Foreskin fibroblast (primary cell): ENCODE measurements at places on chromosomes 12 and 14.

- no peak for DNase-seq
Measured at GRCh38 chr14:56341766-56342493, 223.7 kb downstream of the PELI2 start.

GRCh38 chr14:100730581-100730980, 3.9 kb downstream of the DLK1 start:
- DNase-seq, result no peak

DNA sequence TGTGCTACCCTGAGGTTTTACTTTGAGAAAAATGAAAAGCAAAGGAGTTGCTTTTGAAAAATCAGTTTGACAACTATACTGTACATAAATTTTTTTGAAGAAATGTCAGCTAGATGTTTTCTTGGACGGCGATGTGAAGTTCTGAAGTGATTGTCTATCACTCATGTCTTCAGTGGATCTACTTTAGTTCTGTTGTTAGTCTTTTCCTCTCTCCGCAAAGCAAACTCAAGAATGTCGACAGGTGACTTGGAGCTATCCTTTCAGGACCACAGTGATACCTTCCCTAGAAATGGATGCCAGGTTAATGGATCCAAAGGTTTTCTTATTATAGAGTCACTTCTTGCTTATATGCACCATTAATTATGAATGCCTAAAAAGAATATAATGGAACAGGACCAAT, 1.2 kb downstream of the PTPRO start:
- no peak for DNase-seq

GRCh38 chr14:53956427-53957201, at the start of gene BMP4:
Gene BMP4 (minus strand): TSS chr14:53956825. CDS start chr14:53952222, 4,603 bp downstream.
- DNase-seq, result peak; percentile 56

GRCh38 chr14:74583689-74584434, 28.2 kb downstream of the LTBP2 start:
- peak; percentile 66 for DNase-seq

DNA sequence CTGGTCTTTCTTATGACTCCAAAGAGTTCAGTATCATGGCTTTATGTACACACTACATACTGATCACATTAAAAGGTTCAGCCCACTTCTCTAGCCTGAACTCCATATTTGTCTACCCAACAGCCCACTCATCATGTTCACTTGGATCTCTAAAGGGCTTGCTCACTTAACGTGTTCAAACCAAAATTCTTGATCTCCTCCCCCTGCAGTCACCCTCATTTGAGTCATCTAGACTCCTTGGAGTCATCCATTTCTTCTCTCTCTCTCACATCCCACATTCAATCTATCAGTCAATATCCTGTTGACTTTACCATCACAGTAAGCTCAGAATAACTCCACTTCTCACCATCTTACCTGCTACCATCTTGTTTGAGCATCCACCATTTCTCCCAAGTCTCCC, 148.4 kb upstream of the ARID2 start:
- no peak for DNase-seq

- DNase-seq, result peak; percentile 84
Measured at GRCh38 chr12:95204141-95204866, 13.0 kb downstream of the FGD6 start.

DNA sequence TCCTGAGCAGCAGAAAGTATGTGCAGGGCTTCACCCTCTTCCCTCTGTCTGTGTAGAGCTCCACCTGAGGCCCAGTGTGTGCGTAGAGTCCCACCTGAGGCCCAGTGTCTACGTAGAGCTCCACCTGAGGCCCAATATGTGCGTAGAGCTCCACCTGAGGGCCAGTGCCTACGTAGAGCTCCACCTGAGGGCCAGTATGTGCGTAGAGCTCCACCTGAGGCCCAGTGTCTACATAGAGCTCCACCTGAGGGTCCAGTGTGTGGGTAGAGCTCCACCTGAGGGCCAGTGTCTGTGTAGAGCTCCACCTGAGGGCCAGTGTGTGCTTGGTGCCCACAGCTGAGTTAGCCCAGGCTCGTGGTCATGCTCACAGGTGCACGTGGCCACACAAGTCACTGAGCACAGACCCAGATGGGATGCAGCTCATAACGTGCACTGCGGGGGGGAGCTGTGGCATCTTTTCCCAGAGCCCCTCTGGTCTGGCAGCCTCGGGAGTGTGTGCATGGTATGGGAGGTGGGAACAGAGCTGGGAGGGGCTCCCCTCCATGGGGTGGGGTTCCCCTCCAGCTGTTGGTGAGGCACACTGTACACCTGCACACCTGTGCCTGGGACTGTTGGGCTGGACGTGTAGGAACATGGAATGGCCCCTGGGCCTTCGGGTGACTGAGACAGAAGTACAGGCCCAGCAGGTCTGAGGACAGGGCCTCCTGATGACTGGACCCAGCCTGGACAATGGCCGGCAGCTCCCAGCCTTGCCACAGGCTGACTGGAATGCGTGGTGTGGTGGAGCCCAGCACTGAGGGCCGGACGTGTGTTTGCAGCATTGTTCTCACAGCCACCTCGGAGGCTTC, 20.1 kb downstream of the PACS2 start:
- no peak for DNase-seq

DNA sequence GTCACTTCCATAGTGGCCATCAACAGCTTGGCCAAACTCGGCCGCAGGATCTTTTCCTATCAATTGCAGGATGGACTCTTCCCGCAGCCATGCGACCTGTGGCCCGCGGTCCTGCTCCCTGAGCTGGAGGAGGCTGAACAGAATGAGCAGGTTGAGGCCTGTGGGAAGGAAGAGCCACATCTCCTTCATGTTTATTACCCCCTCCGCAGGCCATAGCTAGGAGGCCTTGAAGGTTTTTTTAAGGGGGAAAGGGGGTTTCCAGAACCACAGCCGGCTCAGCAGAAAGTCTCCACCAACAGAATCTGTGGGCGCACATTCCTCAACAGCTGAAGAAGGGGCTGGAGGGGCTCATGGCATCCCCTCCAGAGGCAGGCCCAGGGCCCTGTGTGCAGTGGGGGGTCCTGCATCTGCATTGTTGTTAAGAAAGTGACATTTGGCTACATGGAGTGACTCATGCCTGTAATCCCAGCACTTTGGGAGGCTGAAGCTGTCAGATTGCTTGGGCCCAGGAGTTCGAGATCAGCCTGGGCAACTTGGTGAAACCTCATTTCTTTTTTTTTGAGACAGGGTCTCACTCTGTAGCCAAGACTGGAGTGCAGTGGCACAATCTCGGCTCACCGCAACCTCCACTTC, 25.2 kb upstream of the PPP1R13B start:
- DNase-seq, result no peak

DNA sequence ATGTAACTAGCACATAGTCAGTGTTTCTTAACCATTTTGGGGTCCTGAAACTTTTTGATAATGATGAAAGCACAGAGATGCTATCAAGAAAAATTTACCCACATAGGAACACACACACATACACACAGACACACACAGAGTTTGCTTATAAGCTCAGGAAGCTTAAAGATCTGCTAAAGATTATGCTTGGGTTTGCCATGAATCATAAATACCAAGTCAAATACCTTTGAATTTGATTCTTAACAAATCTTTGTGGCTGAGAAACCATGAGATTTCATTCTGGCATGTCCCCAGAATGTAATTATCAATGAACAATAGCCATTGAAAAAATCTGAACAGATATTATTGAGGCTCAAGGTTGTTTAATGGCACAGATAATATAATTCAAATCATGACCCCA, 89.2 kb downstream of the NTS start:
- no peak for DNase-seq

DNA sequence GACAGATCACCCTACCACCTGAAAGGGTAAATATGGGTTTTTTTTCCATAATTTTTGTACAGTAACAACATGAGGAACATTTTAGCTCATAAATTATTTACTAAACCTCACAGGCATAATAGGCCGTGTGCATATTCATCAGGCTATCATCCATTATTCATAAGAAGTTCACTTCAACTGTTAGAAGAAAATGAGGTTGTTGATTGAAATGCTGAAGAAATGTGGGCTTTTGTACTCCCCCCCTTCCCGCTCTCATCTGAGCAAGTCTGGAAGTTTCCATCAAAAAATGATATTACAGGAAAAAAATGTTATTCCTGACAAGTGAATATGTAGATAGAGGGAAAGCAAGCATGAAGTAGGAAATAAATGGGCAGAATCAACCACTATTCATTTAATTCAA, 7.9 kb upstream of the POU6F1 start:
- DNase-seq, result no peak

DNA sequence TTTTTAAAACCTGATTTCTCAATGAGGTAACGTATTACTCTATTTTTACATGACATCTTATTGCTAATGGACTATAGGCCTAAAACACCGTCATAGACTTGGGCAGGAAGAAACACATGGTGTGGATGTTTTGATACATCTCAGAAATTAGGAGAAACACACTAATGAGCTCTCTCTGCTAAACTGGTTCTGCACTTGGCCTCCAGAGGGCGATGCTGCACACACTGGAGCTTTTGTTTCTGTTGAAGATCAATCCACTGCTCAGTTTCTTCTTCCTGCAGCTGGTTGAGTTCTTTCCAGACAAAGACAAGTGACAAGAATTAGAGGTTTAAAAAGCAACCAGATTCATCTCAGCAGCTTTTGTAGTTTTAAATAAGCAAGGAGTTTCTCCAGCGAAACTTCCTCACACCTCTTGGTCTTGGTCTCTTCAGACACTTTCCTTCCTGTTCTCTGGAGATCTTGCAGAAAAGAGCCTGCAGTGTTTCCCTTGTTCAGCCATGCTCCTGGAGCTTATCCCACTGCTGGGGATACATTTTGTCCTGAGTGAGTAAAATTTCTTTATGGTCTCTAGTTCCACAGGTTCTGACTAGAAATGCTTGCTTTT, 178.5 kb upstream of the OR4E1 start:
- DNase-seq, result no peak

DNA sequence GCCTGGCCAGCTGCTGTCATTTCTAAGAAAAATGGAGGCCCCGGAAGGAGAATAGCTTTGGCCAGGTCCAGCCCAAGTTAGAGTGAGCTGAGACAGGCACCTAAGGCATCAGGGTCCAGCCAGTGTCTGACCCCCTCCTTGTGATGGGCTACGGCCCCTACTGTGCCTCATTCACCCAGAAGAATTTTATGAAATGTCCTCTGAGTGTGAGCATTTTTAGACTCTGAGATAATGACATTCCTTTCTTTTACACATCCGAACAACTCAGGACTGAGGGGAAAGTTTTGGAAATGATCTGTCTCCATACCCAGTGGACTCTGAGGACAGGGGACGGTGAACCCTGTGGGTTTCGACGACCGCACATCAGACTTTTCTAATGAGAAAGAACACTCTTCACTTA, 50.4 kb downstream of the SLC24A4 start:
- DNase-seq, result no peak

- peak; percentile 21 for DNase-seq
Measured at GRCh38 chr12:88266806-88267360, 124.8 kb downstream of the TMTC3 start.

DNA sequence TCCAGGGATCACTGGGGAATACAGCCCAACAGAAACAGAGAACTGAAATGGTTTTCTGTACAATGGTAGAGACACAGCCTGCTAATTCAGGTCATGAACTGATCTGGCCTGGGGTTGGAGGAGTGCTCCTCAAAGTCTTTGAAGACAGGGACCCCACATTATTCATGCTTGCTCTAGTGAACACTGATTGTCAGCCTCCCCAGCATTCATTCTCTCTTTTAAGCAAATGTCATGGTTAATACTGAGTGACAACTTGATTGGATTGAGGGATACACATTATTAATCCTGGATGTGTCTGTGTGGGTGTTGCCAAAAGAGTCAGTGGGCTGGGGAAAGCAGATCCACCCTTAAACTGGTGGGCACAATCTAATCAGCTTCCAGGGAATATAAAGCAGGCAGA, 288.4 kb upstream of the NOS1 start:
- no peak for DNase-seq

DNA sequence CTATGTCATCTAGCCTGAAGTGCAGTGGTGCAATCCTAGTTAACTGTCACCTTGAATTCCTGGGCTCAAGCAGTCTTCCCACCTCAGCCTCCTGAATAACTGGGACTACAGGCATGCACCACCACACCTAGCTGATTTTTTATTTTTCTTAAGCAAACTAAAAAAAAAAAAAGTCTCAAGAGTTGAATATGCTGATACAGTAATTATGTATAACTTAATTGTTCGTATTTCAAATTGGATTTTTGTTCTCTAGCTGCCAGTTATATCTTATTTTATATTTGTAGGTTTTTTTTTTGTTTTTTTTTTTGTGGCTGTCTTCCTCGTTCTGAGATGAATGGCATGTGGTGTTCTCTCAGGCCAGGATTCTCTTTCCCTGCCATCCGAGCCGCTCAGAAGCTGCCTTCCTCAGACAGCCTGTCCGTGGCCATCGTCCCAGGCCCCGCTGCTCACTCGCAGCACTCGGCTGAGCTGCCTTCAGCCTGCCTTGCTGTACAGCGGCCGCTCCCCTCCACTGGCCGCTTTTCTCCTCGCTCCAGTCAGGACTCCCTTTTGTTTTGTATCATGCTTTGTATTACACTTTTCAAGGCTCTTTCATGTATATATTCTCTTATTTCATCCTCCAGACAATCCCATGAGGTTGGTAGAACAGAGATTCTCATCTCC, 53.3 kb downstream of the WDR20 start:
- no peak for DNase-seq

GRCh38 chr12:18267427-18268099, 6.2 kb downstream of the PIK3C2G start:
- DNase-seq, result no peak

- peak; percentile 72 for DNase-seq
Measured at GRCh38 chr14:67583711-67584644, 16.1 kb downstream of the PIGH start.

- no peak for DNase-seq
Measured at GRCh38 chr12:56241424-56242303, 11.8 kb downstream of the SLC39A5 start.

GRCh38 chr14:103328941-103329340, 5.1 kb upstream of the EIF5 start:
- DNase-seq, result no peak

GRCh38 chr12:5498076-5498475, 66.2 kb downstream of the NTF3 start:
- no peak for DNase-seq

DNA sequence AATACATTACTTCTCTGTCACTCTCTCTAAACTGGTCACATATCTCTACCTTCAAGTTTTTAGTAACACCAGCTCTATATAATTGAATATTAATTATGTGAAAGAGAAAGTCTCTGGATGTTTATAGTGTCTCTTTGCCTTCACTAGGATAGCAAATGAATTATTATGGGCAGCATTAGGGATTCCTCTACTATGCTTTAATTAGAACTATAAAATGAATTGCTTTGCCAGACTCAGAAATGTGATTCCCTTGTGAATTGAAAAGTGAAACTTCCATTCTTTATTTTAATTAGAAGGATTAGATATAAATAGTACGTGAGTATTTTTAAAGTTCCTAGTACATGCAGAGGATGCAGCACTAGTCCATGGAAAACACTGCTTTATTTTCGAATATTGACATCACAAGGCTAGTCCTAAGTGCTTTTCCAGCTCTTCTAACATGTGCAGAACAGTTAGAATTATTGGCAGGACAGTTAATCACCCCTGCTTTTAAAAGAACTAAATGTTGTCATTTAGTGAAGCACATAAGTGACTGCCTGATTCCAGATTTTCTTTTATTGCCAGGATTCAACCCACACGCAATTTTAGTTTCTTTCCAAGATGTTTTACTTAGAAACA, 23.0 kb upstream of the REP15 start:
- DNase-seq, result no peak
